ENCODE measurements at places on chromosomes 1 and 21.
A peak's percentile ranks its signal among the peaks of the same experiment; 100 is the strongest.

- no peak for DNase-seq
Observed at GRCh38 chr1:35261412-35262120, 6.9 kb upstream of the ZMYM4 start.

GRCh38 chr1:201880928-201881571 lies 7.6 kb upstream of the SHISA4 start:
- DNase-seq = no peak

DNA sequence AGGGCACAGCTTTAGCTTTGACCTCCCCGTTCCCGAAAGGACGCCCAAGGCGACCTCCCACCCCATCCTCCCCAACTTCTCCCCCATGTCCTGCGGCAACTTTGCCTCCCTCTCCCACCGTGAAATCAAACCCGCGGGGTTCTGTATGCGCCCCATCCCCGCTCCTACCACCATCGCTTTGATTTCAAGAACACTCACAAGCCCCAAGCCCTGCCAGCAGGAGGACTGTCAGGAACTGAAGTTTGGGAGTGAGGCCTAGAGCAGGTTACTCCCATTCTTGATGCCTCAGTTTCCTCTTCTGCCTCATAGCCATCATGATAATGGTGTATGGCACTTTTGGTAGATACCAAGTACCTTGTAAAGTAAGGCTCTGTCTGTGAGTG lies 2.3 kb downstream of the PTPRU start:
- no peak for DNase-seq

GRCh38 chr21:33973268-33973667 lies 57.7 kb upstream of the ATP5PO start:
- DNase-seq = peak; percentile 64

GRCh38 chr1:35406103-35406502 lies 137.6 kb downstream of the ZMYM4 start:
- no peak for DNase-seq

DNA sequence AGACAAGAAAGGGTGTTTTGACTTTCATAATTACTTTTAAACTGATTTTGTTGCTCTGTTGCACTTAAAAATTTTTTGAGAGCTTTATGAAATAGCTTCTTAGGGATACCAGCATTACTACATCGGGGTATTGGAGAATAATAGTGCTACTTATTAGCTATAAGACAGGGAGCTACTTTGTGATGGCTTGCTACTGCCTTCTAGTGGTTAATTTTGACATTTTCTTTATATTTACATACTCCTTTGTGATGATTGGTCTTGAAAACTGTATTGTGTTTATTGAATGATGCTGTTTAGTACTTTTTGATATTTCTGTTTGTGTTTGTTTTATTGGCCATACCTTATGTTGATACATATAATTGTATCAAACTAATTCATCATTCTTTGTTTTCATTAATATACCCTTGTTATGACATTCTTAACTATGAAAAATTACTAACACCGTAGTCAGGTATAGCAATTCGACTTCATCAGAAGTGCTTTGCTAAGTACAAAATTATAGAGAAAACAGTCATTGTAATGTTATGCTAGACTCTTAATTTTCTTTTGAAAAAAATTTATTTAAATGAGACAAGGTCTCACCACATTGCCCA lies 85.5 kb downstream of the CLIC4 start:
- peak; percentile 74 for DNase-seq

DNA sequence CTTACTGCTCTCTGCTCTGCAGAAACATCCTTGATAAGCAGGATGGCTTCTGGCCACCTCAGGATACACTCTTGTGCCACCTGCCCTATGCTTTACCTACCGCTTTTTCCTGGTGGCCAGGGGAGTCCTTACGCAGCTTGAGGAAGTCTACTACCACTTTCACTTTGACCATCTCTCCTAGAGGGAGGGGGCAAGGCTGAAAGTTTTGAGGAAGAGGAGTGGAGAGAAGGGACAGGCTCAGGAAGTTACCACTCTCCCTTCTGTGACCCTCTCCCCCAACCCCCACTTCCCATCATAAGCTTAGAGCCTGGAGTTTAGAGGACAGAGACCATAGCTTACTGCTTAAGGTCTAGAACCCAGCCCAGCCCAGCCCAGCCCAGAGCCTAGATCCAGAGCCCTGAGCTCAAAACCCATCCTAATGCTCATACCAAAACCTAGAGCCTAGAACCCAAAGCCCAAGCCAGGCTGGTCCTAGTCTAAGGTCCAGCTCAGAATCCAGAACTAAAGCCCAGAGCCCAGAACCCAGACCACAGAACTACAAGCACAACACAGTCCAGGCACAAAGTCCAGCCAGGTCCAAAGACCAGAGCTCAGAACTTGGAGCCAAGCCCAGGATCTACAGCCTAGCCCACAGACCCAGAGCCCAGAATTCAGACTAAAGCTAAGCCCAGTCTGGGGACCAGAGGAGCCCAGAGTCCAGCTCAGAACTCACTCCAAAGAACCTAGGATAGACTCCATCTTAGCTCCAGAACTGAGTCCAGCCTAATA lies 18.0 kb upstream of the MFSD2A start:
- no peak for DNase-seq

GRCh38 chr1:37309574-37309973 lies 164.8 kb upstream of the ZC3H12A start:
- DNase-seq = no peak

Data from EH (cell line).